Cortex of kidney (tissue), 1 donor: ENCODE measurements at places on chromosomes 1 and 21.

- no peak for DNase-seq
Observed at GRCh38 chr1:161209790-161210409, 5.2 kb upstream of the FCER1G start.

- no peak for DNase-seq
Observed at GRCh38 chr1:8674481-8674880, 143.0 kb downstream of the RERE start.

DNA sequence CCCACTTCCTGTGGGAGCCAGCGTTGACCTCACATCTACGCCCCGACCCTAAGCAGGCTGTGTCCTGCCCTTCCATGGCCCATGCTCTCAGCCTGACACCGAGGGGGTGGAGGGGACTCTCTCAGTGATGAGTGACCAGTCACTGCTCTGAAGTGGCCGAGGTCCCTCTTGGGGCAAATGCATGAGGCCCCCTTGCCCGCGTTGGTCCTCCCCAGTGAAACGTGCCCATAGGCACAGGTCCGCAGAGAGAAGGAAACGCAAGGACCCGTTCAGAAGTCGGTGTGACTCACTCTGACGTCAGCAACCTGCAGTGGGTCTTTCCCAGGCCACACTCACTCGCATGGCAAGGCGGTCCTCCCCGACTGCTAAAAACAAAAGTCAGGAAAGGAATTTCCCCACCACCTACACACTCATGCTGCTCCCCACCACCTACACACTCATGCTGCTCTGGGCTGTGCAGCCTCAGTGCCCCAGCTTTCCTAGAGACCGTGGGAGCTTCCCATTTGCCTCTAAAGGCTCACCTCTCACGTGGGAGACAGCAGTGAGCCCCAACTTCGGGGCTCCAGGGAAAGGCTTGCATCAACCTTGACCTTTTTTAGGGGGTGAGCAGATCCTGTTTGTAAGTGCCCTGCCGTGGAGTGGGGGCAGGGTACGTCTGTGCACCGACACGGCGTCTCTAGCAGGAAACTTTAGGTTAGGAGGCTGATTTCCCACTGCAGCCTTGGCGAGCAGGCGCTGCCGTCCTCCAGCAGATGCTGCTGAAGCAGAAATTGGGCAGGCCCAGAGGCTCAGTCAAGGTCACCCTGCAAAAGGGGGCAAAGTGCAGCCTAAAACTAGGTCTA is 11.4 kb downstream of the UBASH3A start:
- DNase-seq = no peak

DNA sequence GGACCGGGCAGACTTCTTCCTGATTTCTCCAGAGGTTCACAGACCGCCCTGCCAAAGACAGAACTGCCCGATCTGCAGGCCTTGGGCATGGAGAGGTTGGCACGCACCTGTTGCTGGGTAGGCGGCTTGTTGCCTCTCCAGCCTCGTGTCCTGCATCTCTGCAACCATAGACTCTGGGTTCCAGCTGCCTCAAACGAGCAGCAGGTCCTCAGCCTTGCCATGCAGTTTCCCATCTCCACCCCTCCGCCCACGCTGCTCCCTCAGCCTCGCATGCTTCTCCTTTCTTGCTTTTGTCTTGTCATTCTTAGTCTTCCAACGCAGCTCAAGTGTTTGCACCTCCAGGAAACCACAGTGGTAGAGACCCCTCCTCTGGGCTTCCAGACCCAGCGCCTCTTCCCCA is 126.2 kb downstream of the LACTBL1 start:
- no peak for DNase-seq

DNA sequence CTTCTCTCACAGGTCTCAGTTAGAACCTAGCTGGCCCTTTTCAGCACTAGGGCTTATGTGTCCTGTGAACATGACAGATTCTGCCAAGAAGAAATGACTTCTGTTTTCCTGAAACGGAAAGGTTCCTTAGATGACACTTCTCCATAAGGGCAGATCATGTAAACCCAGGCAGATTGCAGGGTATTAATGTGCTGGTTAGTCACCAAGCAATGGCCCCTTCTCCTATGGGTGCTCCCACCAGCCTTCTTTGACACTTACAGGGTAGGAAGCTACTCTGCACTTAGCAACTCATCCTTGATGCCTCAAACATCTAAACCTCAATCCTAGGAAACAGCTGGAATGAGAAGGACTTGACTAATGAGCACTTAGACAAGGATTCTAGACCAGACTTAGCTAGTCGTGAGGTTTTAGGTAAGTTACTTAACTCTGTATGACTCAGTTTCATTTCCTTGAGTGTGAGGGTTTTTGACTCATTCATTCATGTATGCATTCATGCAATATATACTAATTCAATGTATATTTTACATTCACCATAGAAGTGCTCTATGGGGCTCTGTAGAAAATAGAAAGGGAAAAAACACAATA is 74.1 kb upstream of the PLXNA2 start:
- no peak for DNase-seq

GRCh38 chr1:178578541-178578940 is 65.6 kb downstream of the TEX35 start:
- no peak for DNase-seq

DNA sequence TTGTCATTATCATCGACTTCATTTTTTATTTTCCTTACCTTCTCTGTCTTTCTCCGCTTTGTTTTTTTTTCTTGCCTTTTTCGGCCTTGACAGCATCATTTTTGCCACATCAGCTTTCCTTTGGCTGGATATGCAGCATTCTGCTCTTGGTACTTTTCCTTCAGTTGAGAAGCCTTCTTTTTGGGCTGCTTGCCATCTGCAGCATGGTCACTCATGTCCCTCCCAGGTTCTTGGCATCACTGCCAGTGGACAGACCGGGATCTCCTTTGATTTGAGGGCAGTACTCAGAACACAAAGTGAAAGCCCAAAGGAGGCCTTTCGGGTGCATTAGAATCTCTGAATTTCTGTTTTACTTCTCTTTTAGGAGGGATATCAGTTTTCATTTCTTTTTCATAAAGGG is 3.7 kb upstream of the PARP1 start:
- no peak for DNase-seq

DNA sequence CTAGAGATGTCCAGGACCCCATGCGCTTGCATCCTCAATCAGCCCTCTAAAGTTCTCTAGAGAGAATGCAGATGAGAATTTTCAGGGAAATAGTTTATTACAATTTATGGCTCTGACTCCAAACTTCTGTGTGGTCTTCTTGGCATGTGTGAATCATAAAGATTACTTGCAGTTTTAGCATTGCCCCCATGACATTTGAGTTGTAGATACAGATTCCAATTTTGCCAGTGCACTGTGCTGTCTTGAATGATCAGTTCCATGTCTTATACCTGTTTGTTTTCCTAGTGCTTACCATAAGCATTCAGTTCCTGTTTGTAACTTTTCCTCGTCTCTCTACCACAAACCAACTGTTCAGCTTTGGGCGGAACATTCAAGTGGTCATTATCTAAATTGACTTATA is 4.8 kb downstream of the KRTAP21-3 start:
- DNase-seq = no peak

DNA sequence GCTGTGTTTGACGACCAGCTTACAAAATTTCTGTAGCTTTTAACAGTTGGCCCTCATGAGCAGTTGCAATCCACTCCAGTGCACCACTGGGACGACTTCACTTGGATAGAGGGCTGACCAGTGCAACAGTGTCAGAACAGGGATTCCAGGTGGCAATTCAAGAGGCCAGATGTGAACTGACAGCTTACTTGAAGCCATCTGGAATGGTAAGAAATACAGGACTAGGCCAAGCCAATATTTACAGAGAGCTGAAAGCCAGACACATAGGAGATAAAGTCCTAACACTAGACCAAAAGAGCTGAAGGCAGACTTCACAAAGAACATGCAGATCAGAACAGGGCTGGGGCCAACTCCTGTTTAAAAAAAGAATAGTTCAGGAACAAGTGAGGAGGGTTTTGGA is 93.5 kb upstream of the NFIA start:
- DNase-seq = no peak

DNA sequence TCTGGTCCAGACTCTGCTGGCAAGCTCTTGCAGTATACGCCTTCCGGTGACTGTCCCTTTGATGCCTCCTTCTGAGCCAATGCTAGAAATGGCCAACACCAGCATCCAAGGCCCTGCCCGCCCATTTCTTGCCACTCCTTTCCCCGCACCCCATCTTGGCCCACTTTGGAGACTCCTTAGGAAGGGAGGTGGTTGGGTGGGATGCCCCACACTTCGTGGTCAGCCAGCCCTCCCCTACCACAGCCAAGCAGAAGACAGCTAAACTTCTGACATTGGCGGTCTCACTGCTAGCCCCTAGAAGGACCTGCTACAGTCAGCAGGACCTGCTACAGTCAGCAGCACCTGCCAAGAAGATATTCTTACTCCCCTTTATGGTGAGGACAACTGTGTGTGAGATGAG is 73.5 kb upstream of the CLDN14 start:
- no peak for DNase-seq

GRCh38 chr1:152823294-152823693 is 4.0 kb upstream of the LCE1A start:
- no peak for DNase-seq

GRCh38 chr1:156082309-156083091 is at the start of gene MEX3A:
Gene MEX3A (minus strand): TSS chr1:156082465. CDS start chr1:156081998, 467 bp downstream.
- no peak for DNase-seq

DNA sequence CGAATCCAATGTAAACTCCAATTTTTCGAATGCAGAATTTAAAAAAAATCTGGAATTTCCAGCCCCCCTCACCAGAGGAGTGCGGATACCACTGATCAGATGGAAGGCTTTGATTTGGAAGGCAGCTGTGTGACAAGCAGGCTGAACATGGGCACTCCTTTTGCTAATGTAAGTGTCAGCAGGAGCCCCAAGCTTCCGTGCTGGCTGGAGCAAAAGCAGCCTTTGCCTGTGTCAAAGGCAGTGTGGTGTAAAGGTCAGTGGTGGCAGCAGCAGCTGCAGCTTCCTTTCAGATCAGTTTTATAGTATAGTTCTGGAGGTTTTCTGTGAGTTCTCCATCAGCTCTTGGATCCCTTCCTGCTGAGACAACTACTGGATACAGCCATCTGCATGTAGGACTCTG is 259.9 kb downstream of the CTH start:
- DNase-seq = no peak

- no peak for DNase-seq
Observed at GRCh38 chr21:31801551-31802219, 69.8 kb upstream of the SCAF4 start.

GRCh38 chr21:15144026-15144425 is 79.2 kb upstream of the NRIP1 start:
- no peak for DNase-seq

DNA sequence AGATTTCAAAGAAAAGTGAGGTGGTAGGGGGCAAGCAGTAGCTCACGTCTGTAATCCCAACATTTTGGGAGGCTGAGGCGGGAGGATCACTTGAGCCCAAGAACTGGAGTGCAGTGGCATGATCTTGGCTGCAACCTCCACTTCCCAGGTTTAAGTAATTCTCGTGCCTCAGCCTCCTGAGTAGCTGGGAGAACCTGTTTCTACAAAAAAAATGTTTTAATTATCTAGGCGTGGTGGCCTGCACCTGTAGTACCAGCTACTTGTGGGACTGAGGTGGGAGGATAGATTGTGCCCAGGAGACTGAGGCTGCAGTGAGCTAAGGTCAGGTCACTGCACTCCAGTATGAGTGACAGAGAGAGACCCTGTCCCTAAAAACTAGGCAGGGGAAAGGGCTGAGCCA is 2.6 kb upstream of the TSPAN1 start:
- DNase-seq = no peak

DNA sequence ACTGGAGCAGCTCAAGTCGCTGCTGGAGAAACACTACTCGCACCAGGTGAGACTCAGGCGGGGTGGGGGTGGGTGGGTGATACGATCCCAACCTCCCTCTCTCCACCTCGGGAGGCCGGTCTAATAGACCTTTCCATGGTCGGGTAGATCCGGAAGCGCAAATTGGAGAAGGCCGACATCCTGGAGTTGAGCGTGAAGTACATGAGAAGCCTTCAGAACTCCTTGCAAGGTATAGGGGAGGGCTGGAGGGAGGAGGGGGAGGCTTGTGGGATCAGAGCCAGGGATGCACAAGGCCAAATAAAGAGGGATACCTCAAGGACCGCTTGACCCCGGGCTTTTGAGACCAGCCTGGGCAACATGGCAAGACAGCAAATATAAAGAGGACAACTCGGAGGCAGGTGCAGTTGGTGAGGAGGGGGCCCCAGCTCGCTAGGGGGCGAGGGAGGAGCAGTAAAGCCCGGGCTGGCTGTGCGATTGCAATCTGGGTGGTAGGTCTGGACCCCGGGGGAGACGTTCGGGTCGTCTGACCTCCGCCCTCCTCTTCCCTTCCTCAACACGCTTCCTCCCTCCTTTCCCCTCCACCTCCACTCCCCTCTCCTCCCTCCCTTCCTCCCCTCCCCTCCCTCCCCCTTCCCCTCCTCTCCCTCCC is 546 bp downstream of the HES3 start:
- DNase-seq = no peak

DNA sequence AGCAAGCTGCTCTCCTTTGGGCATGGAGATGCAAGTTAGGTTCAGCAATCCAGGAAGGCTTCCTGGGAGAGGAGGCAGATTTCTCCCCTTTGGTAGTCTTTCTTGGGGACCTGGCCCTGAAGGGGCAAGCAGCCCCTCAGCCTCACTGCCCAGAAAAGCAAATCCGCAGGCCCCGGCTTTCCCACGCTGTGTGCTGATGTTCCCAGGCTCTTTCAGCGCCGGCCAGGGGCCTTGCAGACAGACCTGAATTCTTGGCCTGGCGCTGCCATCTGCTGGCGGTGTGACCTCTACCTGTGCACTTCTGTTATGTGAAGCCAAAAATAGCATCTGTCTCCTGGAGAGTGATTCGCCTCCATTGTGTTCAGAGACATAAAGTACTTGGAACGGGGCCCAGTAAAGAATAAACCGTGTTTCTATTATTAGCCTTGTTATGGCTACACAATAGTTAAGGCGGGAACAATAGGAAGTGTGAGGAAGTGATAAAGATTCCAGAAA is 64.8 kb downstream of the ALPL start:
- DNase-seq = no peak

- DNase-seq = no peak
Observed at GRCh38 chr1:92887465-92887864, 55.6 kb downstream of the RPL5 start.

DNA sequence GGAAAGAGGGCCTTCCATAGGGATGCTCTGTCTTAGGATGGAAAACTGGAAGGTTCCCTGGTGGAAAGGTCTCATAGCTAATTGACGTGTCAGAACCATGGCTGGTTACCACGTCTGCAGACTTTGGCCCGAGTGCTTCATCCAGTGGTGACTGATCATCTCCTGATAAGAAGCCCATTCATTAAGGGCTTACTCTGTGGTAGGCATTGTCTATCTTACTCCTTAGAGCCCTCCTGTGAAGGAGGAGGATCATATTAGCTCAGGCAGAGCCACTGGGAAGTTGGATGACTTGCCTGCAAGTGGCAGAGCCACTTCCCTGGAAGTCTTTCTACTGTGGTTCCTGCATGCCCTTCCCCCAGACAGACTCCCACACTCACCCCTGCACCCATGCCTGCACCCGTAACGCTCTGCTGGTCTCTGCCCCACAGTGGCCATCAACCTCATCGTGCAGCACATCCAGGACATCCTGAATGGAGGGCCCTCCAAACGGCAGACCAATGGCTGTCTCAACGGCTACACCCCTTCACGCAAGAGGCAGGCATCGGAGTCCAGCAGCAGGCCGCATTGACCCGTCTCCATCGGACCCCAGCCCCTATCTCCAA is 79.9 kb downstream of the UCK2 start:
- no peak for DNase-seq
